KG1 (cell line): ENCODE measurements at places on chromosomes 4 and X.
A peak's percentile ranks its signal among the peaks of the same experiment; 100 is the strongest.

DNA sequence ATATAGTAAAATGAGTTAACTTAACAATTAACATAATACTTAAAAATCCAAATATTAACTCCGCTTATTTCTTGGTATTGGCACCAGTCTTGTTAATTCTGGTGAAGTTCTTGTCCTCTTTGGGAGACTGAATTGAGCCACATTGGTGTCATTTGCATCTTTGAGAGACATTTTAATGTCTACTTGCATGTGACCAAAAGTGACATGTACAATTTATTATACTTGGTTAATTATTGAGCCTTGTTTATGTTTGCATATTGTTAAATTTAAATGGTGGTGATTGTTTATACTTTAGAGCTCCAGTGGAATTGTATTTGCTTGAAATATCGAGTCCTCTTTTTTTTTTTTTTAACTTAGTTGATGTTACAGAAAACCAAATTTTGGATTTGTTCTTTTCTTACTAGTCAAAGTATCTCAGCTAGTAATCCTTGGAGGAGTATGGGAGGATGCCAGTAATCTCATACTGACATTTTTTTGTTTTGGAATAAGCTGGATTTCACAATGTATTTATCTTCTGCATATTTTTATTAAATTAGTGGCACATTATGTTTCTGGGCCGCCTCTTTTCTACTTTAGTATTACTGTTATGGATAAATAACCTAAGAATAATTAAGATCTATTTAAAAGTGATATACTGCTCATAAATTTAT, 3.9 kb downstream of the SPCS3 start:
- DNase-seq = no peak

- no peak for DNase-seq
Measured at GRCh38 chrX:15751155-15751819, 13.2 kb downstream of the CA5B start.

DNA sequence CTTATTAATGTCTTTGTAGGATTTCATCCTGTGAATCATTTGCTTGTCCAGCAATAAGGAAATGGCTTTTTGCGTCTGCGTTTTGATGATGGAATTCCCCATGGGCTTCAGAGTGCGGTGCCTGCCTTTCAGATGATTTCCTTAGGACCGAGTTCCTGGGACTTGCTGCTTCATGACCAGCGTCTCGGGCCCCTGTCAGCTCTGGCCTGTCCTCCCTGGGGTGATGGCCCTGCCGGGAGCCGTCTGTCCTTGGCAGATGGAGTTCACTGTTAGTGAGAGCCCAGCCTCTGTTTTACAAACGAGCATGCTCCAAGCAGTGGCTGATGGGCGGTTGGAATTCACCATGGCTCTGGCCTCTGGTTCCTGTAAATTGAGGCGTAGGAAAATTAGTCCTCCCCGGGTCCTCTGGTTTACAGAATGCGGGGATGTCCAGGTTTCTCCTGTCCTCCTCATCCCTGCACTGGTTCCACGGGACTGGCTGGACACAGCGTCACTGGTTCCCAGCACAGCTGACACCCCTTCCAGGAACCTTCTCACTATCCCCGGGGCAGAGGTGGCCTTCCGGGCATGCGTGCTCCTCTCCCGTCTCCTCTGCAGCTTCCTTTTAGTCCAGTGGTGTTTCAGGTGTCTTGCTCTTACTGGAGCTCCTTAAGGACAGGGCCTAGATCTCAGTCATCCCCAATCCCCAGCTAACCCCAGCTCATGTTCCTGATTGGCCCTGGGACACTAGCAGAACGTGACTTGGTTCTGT, 34.9 kb downstream of the TBC1D14 start:
- DNase-seq = no peak

DNA sequence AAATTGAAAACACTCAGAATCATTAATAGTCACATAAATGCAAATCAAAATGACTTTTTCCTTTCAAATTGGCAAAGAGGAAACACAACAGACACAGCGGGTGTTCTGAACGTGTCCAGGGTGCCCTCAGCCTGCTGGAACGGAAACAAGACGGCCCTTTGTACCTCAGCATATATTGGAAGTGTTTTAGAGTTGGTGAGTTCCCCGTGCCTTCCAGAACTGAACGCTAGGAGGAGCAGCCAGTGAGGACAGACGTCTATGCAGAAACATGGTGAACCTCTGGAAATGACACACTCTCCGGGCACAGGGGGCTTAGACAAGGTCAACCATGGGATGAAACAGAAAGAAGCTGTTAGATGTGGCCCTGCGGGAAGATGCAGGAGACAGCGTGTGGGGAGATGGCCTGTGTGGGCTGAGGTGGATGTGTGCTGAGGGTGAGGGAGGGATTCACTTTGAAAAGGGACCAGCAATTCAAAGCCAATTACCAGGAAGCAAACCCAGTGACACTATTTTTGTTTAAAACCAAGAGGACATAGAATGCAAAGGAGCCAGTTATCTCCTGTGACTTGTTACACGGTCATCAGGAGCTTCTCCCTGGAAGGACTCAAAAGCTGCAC, 40.4 kb downstream of the RNF212 start:
- peak; percentile 13 for DNase-seq

- no peak for DNase-seq
Measured at GRCh38 chr4:179465131-179465797, 2023.0 kb upstream of the AGA start.

DNA sequence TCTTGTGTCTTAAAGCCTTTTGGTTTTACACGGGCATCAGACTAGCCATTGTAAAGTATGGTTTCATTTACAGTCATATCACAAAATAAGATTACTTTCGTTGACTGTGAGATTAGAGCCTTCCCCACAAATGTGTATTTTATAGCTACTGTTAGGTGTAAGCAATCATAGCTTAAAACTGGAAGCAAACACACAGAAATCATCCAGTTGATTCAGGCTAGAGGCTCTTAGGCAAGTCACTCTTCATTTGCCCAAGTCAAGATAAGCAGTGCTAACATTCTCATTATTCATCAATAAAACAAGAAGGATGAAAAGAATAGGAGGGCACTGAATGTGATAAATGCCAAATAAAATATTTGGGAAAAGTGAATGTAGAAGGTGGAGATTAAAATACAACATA, 448.7 kb upstream of the FAM241A start:
- no peak for DNase-seq

GRCh38 chr4:166311169-166311568, 438.1 kb downstream of the TLL1 start:
- DNase-seq = no peak

DNA sequence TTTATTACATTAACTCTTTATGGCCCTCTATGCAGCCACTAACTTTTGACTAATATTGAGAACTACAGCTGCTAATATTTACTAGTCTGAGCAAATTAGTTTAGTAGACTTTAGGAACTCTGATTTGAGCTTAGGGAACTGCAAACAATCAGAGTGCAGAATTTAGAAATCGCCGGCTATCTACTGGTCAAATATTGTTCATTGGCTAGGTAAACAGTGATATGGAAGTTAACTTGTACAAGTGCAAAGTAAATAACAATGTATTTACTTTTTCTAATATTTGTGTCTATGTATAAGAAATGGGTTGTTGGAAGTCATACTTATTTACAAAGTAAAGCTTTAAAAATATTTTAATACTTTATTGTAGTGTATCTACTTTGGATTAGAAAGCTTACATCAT, 279.6 kb downstream of the CFAP299 start:
- DNase-seq = no peak

DNA sequence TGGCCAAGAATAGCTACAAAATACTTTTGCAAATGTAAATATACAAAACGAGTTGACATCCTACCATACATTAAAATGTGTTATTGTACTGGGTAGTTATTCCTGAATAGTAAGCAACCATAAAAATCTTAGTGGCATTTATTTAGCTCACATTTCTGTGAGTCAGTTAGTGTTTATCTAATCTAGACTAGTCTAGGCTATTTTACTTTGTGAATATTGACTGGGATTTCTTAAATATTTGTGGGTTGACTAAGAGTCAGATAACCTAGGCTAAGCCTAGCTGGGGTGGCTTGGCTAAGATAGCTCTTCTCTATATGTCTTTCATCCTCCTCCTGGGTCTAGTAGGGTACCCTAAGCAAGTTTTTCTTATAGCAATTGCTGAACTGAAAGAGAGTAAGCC, 543.8 kb upstream of the DIAPH2 start:
- DNase-seq = no peak

GRCh38 chrX:115324194-115324593, 34.7 kb downstream of the LUZP4 start:
- DNase-seq = no peak

GRCh38 chrX:130909469-130910136, 6.6 kb upstream of the ENOX2 start:
- no peak for DNase-seq

- no peak for DNase-seq
Measured at GRCh38 chr4:118754890-118755289, 69.7 kb downstream of the METTL14 start.

GRCh38 chr4:170035231-170035630, 9.0 kb upstream of the MFAP3L start:
- DNase-seq = no peak

- peak; percentile 4 for DNase-seq
Measured at GRCh38 chrX:107676559-107677378, 48.5 kb downstream of the PRPS1 start.

DNA sequence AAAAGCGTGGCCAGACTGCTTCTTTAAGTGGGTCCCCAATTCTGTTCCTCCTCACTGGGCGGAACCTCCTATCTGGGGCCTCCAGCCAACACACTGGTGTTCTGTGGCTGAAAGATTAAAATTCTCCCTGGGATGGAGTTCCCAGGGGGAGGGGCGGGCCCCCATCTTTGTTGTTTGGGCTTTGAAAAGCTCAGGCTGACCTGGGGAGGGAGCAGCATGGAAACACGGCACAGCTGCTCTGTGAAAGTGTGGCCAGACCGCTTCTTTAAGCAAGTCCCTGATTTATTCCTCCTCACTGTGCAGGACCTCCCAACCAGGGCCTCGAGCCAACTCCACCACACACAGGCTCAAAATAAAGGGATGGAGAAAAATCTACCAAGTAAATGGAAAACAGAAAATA, 219.5 kb downstream of the TMEM47 start:
- DNase-seq = no peak

DNA sequence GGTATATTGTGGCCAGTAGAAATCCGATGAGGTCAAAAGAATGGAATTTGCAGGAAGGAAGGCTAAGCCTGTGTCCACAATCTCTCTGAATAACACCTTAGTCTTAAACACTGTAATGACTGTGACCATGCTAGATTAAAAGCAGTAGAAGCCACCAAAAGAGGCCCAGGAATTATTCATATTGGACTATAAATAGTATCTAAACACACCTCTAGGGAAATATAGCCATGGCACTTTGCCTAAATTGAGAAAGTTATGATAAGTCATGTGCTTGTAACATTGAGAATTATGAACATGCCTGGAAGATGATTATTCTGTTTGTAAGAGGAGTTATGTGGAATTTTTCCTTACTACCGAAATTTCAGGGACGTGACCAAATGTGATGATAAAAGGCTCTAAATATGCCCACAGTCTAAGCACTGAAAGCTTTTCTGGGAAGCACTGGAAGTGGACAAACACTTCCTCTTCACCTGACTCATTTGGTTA, 298.5 kb downstream of the KCTD8 start:
- no peak for DNase-seq

GRCh38 chr4:40844261-40844660, 94.5 kb downstream of the NSUN7 start:
- no peak for DNase-seq

DNA sequence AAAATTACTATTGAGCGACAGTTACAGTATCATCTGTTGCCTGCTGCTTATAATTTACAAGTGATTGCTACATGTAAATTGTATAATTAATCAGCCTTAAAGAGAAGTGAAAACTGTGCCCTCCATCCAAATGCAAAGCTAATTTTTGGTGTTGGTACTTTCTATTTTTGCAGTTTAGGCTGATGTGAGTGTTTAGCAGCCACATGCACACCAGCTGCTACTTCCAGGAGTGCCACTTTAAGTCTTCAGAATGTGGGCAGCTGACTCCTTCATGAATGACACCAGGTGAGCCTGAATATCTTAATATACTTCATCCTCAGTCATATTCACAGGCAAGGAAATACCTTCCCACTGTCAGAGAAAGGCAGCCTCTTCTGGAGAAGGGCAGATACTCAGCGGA, 149.8 kb upstream of the RASGEF1B start:
- no peak for DNase-seq

DNA sequence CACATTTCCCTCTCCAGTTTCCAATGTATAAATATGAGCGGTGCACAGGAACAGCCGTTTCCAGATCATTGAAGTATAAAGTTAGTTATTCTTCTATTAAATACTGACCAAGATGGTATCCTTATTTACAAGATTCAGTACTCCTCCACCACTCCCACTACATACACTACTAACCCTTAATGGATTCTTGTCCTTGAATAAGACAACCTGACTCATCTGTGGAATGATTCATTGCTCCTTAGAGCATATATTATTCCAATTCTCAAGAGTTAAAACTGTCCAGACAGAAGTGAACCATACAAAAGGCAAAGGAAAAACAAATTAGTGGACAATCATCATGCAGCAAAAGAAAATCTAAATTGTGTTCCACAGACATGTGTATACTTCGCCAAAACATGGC, 373.3 kb downstream of the IDS start:
- DNase-seq = no peak

- no peak for DNase-seq
Measured at GRCh38 chr4:3330707-3331106, 37.9 kb downstream of the RGS12 start.

DNA sequence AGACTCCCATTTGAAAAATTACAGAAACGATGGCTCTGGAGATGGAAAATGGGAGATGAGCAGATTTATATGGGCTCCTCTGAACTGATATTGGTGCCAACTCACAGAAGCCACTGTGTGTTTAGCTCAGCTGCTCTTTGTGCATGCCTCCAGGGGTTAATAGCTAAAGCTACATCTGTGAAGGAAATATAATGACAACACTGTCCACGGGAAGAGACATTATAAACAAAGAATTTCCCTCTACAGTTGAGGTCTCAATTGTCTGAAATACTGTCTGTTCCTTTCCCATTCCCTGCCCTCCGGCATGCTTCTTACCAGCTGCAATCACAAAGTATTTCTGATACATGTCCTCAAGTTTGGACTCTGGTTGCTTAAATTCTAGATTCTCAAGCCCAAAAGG, 40.4 kb downstream of the PPA2 start:
- DNase-seq = no peak

DNA sequence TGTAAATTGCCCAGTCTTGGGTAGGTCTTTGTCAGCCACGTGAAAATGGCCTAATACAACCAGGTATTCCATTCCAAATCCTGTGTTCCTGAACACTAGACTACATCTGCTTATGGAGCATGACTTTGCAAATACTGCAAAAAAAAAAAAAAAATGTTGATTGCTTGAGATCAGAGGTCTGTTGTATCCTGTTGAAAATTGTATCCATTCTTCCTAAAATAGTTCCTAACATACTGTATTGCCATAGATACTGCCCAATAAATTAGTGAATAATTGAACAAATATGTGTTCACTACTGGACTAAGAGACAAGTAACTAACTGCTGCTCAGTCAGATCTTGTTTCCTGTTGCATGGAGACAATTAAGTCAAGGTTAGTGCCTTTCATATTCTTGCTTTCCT, 164.3 kb upstream of the PABPC4L start:
- no peak for DNase-seq

GRCh38 chr4:95549246-95550114, 707 bp upstream of the UNC5C start:
- DNase-seq = no peak
